ENCODE measurements at places on chromosomes 13 and 19. TPM values are rescaled to one million over a fixed set of nuclear protein-coding genes. Genes with fewer than 3 reads are reported as not detected.

- DNase-seq, result no peak
Observed at GRCh38 chr19:1156305-1156801, 17.7 kb downstream of the SBNO2 start.

- no peak for DNase-seq
Observed at GRCh38 chr13:64740493-64740892, 2489.6 kb downstream of the PCDH9 start.

DNA sequence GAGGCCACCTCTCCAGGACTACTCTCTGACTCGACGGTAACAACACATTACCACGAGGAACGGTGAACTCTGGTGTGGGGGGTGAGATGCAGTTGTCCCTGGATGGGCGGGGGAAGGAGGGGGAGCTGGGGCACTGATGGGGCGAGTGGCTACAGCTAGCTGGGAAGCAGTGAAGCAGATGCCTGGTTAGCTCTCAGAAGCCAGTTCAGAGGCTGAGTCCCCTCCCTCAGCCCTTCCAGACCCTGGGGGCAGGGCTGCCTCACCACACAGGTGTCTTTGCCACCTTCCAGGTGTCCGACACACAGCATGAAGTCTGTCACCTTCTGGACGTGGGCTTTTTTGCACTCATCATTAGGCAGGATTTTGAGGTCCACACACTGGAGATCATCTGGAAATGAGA lies 4.0 kb downstream of the KLK1 start:
- DNase-seq, result no peak

Gene MEF2B
- 2.9 TPM for polyA plus RNA-seq

DNA sequence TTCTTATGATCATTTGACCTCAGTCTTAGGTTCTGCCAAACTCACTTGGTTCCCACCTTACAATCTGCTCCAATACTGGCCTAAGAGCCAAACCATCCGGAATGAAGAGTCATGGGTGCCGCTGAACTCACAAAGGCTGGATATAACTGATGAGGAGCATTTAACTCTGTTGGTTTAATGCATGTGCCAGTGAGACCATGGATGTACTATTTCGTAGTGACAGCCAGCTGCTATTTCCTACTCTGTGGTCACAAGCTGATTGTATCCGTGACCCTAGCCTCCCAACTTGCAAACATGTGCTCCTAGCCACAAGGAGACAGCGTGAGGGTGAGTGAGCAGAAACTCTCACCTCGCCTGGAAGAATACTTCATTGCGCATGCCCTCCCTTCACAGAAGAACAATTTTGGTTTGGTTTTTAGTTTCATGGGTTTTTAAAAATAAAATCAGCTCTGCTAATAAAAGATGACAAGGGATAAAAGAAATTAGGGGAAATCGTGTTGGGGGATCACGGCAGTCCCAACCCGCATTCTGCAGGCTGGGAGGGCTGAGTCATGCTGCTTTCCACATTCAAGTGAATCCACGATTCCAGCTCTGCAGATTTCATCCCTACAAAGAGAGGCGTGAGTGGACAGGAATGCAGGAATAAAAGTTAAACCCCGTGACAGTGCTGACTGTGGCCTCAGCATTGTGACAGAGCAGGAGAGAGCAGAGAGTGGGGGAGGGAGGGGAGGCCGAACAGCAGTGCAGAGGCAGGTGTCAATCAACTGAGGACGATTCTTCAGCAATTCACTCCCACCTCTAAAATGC lies 66.8 kb upstream of the RAP2A start:
- peak; percentile 53 for DNase-seq

GRCh38 chr13:112674412-112675365 lies 15.1 kb upstream of the ATP11A start:
- no peak for DNase-seq

All from renal cortex interstitium (tissue), 15 donors.